GM12878 (cell line): ENCODE measurements at places on chromosomes 5 and 9.

GRCh38 chr9:15423231-15423985 is 732 bp downstream of the SNAPC3 start:
- no peak for DNase-seq

DNA sequence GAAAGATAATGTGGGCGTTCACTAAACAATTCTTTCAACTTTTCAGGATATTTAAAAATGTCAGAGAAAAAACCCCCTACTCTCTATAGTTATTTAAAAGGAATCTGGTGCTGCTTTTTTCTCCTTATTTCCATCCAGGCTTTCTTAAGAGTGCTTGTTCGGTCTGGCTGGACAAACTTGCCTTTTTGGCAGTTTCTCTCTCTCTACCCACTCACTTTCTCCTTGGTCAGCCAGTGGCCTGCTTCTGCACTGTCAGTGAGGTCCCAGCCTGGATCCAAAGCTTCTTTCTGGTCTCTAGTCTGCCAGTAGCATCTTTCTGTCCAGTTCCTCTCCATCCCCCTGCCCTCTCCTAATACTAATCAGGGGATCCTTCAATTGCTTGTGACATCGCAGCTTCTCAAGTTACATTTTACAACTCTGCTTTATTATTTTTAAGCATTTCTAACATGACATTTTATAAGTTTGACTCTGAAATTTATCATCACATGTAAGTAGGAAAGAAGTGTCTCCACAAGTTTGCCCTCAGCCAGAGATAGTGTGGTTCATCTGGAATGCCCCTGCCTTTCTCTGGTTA is 50.4 kb downstream of the PIK3R1 start:
- DNase-seq = no peak

- DNase-seq = no peak
Observed at GRCh38 chr5:156271569-156271968, 55.4 kb upstream of the SGCD start.

GRCh38 chr5:14915291-14915952 is 43.8 kb upstream of the ANKH start:
- no peak for DNase-seq

DNA sequence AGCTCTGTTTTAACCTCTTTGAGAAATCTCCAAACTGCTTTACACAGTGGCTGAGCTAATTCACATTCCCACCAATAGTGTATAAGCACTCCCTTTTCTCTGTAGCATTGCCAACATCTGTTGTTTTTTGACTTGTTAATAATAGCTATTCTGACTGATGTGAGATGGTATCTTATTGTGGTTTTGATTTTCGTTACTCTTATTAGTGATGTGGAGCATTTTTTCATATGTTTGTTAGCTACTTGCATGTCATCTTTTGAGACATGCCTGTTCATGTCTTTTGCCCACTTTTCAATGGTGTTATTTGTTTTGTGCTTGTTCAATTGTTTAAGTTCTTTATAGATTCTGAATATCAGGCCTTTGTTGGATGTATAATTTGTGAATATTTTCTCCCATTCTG is 225.2 kb upstream of the TRPC7 start:
- DNase-seq = no peak

- DNase-seq = no peak
Observed at GRCh38 chr9:76608575-76609273, 149.7 kb downstream of the GCNT1 start.

- no peak for DNase-seq
Observed at GRCh38 chr5:77213601-77214000, 3.1 kb downstream of the PDE8B start.

DNA sequence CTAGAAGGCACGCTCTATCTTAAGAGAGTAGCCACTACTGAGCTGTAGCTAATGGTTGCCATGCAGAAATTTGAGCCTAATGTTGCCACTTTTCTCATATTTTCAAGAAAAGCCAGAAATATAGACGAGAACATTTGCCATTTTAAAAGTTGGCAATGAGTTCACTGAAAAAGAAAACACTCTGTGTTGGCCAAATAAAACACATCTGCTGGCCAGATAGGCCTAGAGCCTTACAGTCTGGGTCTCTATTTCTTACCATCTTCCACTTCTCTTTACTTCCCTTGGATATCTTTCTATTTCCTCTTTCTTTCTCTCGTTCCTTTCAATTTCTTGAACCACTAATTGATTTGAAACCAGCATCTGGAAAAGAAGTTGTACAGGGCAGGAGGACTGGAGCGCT is 36.6 kb upstream of the VCAN start:
- no peak for DNase-seq

- DNase-seq = no peak
Observed at GRCh38 chr5:127029581-127030258, 638 bp downstream of the MARCHF3 start.

DNA sequence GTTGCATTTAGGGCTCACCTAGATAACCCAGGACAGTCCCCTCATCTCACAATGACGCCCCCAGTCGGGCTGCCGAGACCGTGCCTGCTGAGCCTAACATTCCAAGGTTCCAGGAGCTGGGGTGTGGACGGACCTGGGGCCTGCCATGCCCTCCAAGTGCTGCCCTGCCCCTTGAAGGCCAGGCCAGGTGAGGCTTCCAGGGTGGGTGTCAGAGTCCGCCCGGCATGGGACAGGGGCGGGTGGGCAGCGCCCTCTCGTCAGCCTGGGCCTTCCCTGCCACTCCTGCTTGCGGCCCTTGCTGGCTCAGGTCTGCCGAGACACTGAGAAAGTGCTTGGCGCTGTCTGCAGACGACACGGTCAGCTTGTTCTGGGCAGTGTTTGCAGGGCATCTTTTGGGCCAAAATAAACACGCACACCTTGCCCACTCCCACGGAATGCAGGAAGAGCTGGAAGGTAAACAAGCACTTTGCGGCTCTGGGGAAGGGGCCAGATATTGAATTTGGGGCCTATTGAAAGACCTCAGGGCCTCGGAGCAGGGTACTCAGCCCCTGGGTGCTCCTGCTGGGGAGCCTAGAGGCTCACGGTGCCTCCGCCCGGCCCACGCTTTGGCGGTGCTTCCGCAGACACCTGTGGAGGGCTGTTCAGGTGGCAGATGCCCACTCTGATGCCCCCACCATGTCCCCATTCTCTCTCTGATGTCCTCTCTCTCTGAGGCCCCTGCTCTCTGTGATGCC is 4.2 kb upstream of the SCGB3A1 start:
- DNase-seq = no peak

DNA sequence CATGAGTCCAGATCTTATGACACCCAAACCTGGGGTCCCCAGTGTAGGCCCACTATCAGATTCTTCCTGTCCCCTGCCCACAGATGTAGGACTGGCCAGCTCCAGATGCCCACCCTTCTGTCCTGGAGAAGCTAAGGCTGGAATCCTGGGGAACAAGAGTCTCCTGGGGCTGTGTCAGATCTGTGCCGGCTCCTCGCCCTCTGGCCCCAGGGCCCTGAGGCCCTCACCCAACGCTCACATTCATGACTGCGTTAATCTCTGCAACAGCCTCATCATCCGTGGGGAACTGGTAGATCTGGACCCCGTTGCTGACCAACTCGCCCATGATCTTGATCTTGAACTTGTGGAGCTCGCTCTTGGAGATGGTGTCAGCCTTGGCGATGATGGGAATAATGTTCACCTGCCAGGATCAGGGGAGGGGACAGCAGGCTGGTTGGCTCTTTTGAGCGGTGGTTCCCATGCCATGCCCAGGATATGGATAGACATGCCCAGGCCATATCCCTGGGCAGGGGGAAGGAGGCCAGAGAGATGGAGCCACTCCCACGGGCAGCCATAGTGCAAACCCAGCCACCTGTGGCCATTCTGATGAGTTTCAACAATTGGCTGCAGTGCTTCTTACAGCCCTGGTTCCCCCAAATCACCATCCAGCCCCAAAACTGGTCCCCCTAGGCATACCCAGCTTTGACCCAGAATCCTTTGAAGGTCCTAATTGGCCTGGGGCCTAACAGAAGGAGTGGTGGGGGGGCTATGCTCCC is 14.6 kb downstream of the SEPTIN8 start:
- no peak for DNase-seq
